Calu3 (cell line): ENCODE measurements at places on chromosomes 1 and 21. TPM values are rescaled to one million over a fixed set of nuclear protein-coding genes. Genes with fewer than 3 reads are reported as not detected.

GRCh38 chr1:70134148-70134547, 71.2 kb downstream of the LRRC40 start:
- no peak overlapping the region for H3K4me3 ChIP-seq
- no peak for DNase-seq
- H3K27ac ChIP-seq: no peak overlapping the region
- no peaks in the 10 kb centered on the region for H3K4me1 ChIP-seq
- H3K36me3 ChIP-seq: no peaks in the 10 kb centered on the region

GRCh38 chr1:25109531-25109951, 122.8 kb downstream of the SYF2 start:
- no peak for DNase-seq
- H3K27me3 ChIP-seq: peaks cover 71% of the 10 kb centered on the region
- no peaks in the 10 kb centered on the region for H3K4me1 ChIP-seq
- H3K4me3 ChIP-seq: no peak overlapping the region
- H3K27ac ChIP-seq: no peak overlapping the region

GRCh38 chr1:154541231-154541630, 17.2 kb downstream of the UBE2Q1 start:
- H3K27me3 ChIP-seq: peaks cover 96% of the 10 kb centered on the region
- H3K4me3 ChIP-seq: no peak overlapping the region
- H3K36me3 ChIP-seq: no peaks in the 10 kb centered on the region
- H3K4me1 ChIP-seq: peaks cover 8% of the 10 kb centered on the region

GRCh38 chr1:210697185-210697584, 368.5 kb downstream of the HHAT start:
- no peak for DNase-seq
- no peak overlapping the region for H3K27ac ChIP-seq
- no peaks in the 10 kb centered on the region for H3K36me3 ChIP-seq
- H3K4me3 ChIP-seq: no peak overlapping the region
- H3K27me3 ChIP-seq: peaks cover 54% of the 10 kb centered on the region
- H3K4me1 ChIP-seq: no peaks in the 10 kb centered on the region

DNA sequence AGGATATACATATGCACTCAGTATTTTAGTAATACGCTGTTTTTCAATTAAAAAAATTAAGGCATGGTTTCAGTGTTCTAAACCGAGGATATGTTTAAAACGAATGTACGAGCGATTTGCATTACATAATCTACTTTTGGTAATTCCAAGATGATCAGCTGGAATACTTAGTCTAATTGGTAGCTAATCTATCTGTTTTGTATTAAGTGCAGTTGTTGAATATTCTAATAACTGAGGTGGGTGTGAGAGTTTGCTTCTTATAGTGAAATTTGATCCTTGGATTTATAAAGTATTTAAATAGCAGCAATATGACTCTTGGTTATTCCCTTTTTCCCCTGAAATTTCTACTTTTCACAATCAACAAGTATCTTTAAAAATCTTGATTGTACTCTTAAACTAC, 1.3 kb downstream of the RNF2 start:
- peak overlapping the region; percentile 86 for H3K27ac ChIP-seq
- H3K27me3 ChIP-seq: no peaks in the 10 kb centered on the region
- peaks cover 25% of the 10 kb centered on the region for H3K36me3 ChIP-seq
- DNase-seq: no peak
- peak overlapping the region; percentile 91 for H3K4me3 ChIP-seq
- peaks cover 25% of the 10 kb centered on the region for H3K4me1 ChIP-seq

DNA sequence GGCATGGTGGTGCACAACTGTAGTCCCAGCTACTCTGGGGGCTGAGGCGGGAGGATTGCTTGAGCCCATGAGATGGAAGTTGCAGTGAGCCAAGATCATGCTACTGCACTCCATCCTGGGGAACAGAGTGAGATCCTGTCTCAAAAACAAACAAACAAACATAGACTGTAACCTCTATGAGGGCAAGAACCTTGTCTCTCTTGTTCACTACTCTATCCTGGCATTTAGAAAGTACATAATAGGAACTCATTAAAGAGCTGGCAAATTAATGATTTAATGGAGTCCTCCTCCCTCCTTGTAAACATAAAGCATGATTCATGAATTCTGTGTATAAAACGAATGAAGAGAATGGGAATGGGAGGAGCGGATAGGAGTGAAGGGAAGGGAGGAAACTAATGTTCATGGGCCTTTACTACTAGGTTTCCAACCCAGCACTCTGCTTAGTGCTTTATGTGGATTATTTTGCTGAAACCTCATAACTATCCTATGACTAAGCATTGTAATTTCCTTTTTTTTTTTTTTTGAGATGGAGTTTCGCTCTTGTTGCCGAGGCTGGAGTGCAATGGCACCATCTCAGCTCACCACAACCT, 8.6 kb downstream of the LMOD1 start:
- DNase-seq: no peak
- H3K4me1 ChIP-seq: peaks cover 8% of the 10 kb centered on the region
- no peak overlapping the region for H3K4me3 ChIP-seq
- no peaks in the 10 kb centered on the region for H3K36me3 ChIP-seq

DNA sequence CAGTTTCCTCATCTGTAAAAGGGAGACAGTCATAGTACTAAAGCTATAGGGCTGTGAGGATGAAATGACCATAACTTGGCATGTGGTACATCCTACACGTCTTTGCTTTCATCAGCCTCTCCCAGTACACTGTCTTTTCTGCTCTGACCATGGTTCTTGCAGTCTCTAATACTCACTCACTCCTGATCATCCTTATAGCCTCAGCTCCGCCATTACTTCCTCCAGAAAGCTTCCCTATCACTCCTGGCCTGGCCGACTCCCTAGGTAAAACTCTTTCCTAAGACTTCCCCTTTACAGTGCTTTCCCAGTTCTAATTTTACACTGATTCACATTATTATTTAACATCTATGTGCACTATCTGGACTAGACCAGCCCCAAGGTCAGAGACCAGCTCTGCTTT, 5.0 kb upstream of the MRPL24 start:
- H3K4me3 ChIP-seq: peak overlapping the region; percentile 67
- no peak for DNase-seq
- peaks cover 96% of the 10 kb centered on the region for H3K36me3 ChIP-seq
- H3K27ac ChIP-seq: peak overlapping the region; percentile 85

OR10K2 gene
- not detected in 2 replicates for total RNA-seq

RAB3GAP2 gene
- 43.2 and 48.0 TPM in 2 replicates for total RNA-seq

COA7 gene
- total RNA-seq: 42.4 and 43.0 TPM in 2 replicates
